Activated gamma-delta T cell treated with anti-CD3 and anti-CD28 coated beads, Interleukin-2, amount 50 U/mL, for 16 hours (primary cell): ENCODE measurements at places on chromosomes 5 and 9.

GRCh38 chr9:117088140-117088539, 326.7 kb downstream of the ASTN2 start:
- DNase-seq: no peak

GRCh38 chr5:32964261-32964660, 253.1 kb downstream of the NPR3 start:
- no peak for DNase-seq

DNA sequence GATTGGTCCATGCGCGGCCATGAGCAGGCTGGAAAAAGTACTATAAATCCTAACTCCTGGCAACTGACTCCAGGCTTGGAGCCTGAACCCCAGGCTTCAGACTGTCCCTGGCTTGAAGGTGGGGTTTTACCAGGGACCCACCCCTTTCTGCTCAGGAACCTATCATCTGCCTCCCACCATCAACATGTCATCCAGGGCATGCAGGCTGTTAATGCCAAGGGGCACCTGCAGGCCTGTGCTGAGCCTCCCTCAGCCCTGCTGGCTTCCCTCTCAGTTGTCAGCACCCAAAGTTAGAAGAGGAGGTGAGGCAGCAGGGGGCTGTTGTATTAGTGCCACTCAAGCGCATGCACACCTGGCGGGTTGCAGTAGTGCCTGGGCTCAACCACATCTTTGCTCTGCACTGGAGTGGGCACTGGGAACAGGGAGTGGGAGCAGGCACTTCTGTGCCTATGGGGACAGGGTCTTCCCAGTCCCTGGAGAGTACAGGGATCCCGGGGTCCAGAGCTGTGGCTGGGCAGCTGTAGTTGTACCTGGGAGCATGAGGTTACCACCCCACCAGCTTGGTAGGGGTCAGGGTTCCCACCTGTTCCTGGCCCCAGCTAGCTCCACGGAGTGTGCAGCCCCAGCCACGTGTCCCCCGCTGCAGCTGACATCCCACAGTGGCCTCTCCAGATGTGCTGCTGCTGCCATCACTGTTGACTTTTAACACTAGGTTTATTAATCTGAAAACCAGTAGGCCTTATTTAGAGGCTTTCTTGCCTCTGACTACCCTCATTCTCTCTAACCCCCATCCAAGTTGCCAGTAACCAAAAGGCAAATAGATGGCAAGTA, 306.2 kb upstream of the RIOK2 start:
- no peak for DNase-seq

DNA sequence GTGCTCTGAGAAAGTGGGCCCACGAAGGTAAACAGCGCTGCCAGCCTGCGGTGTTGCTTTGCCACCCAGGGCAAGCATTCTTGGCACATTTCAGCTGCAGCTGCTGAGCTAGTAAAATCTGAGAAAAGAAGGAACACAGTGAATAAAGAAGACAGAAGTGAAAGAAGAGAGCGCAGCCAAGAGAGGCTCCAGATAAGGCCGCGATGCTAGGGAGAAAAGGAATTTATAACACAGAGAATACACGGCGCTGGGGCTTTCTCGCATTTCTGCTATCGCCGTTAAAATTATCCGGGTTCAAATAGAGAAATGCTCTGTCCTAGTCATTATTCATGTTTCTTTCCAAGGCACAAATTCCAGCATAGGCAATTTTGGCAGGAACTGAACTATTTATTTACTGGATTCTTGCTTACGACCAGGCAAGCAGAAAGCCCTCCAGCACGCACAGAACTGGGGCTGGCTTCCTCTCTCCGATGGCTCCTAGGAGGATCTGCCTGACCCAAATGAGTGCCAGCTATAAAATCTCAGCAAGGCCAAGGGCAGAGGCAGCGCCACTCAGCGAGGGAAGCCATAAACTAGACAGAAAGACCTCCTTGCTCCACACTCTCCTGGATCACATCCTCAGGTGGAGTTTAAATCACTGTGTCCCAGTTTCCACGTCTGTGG, 111.2 kb downstream of the ATPSCKMT start:
- no peak for DNase-seq

- no peak for DNase-seq
These were observed 88.9 kb downstream of the PCSK5 start for GRCh38 chr9:75979362-75979761.

DNA sequence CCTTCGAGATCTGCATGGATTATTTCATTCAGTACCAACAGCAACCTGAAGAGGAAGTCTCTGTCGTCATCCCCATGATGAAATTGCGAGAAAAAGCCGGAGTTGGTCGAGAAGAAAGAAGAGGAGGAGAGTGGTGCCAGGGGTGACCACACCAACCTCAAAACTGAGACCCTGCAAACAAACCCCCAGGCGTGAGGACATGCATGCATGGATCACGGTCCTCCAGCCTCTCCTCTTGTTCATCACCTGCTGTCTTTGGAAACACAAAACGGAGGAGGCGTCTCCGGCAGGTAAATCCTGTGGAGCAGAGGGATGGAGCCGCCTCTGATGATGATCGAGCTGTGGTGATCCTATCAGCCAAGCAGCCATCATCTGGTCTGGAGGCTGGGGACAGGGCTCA, 114.4 kb upstream of the IRX2 start:
- DNase-seq: no peak

GRCh38 chr5:88660947-88661805, 221.8 kb downstream of the MEF2C start:
- no peak for DNase-seq

DNA sequence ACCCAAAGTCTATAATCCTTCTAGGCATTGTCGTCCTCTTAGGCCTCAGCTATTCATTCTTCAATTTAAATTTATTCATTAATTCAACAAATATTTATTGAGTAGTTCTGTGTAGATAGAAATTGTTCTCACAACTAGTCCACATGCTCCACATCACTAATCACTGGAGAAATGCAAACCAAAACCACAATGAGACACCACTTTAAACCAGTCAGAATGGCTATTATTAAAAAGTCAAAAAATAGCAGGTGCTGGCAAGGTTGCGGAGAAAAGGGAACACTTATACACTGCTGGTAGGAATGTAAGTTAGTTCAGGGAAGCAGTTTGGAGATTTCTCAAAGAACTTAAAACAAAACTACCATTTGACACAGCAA, 51.1 kb upstream of the TNFSF15 start:
- no peak for DNase-seq

DNA sequence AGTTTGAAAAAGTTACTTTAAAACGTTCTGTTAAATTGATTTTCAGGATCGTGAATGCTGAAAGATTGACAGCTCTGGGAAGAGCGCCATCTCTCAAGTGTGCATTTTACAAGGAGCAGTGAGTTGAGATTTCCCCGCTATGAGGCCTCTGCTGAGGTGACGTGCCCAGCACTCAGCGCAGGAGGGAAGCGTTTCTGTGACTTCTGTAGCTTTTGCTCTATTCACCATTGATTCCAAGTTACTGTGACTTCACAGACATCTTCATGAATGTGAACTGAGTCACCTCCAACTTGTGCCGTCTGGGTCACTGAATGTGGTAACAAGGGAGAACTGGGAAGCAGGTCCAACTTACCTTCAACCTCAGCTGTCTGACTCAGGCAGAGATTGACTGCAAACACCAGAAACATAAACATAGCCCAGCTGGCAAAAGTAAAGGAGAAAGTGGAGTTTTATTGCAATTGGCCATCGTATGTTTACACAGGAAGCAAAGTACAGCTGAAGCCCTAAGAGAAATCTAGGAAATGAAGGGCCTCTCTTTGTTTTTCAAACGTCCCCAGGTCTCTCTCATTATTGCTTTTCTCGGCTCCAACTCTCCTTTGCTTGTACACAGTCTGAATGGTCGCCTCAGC, 428.8 kb upstream of the CLINT1 start:
- no peak for DNase-seq

GRCh38 chr5:82050955-82051354, 79.1 kb downstream of the ATG10 start:
- DNase-seq: no peak

DNA sequence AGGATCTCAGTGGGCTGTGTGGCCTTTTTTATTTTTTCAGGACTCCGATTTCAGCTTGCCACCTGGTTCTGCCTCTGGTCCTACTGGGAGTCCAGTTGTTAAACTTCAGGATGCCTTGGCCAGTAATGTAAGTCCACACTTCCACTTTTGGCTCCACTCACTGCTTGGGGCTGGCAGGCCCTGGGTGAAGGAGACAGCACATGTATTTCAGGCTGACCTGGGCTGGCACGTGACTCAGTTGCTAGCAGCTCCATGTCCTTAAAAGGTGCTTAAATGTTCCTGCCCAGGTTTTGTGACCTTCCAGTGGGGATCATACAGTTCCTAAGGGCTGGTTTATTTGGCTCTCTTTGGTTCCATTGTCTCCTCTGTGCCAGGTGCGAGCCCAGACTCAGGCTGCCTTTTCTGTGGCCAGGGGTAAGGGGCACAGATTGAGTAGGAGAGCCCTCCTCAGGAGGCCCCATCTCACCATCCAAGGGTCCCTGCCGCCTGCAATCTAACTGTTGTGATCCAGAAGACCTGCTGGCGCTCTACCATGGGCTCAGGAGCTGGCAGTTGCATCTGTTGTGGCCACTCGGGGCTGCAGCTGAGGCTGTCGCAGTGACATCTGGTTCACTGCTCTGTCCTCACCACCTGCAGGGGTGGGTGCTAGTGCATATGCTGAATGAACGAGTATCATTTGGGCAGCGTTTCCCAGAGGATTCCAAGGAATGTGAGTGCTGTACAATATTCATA, 19.2 kb upstream of the POMT1 start:
- no peak for DNase-seq

GRCh38 chr9:35650341-35651158, at the start of gene SIT1:
Gene SIT1 (minus strand): TSS chr9:35650931. CDS start chr9:35650853, 78 bp downstream.
- DNase-seq: no peak

GRCh38 chr5:18171684-18172083, 537.4 kb downstream of the TAF11L14 start:
- DNase-seq: no peak

DNA sequence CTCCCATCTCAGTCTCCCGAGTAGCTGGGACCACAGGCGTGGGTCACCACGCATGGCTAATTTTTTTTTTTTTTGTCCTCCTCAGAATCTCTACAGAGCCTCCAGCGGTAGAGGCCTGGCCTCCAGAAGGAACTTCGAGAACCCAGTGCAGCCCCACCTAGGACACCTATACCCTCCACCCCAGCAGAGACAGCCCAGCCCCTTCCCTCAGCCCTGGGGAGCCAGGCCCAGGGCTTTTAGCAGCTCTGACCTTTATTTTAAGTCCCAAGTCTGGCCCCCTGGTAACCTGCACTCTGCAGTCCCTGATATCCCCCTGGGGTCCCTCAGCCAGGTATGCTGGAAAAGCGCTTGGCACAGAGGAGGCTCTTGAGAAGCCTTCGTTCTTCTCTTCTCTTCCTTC, 5.2 kb downstream of the GLIPR2 start:
- no peak for DNase-seq

DNA sequence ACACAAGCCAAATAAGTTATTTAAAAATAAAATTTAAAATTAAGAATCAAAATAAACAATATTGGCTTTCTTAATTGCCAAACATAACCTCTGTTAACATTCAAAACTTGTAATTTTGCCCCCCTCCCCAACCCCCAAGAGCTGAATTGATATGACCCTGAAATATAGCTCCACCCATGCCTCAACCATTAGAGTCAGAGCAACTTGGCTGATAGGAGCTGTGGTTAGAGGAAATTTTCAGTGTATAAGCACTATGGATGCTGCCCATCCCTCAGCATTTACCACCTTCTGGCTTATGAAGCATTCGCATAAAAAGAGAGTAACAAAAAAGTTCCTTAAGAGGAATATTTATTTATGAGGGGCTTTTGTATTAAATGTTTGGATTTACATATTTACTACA, 6.1 kb downstream of the POC5 start:
- no peak for DNase-seq

DNA sequence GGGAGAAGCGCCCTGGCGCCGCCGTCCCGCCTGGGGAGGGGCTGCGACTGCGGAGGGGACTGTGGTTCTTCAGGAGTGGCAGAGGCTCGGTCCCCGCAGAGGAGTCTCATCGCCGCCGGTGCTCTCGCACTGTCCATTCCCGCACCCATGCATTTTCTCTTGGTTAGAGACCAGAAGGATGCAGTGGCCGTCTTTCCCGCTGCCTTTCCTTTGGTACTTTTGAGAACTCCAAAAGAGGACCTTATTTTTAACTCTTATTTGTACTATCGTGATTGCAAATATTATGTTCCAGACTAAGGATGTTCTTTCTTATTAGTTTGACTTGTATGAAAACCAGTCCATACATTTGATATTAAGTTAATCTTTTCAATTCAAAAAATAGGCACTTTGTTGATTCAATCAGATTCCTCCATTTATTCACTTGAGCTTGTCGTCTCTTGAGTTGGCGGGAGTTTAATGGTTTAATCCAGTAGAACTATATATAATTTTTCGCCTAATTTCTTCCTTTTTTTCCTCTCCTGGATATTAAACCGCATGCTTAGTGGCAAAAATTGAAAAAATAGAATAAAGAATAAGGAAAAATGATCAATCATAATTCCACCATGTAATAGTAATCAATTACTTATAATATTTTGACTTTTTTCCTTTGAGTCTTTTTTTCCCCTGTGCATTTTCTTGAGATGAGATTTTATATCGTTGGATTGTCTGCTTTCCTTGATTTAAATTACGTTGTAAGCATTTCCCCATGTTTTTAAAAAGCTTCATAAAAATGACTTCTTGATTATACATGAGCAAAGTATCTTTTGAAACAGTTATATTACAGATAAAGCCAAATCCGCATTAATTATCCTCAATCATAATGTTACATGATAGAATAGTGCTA, 861 bp downstream of the ZFYVE16 start:
- peak; percentile 14 for DNase-seq

GRCh38 chr9:135039916-135040645, 47.4 kb upstream of the OLFM1 start:
- no peak for DNase-seq
